Stimulated activated CD8-positive, alpha-beta memory T cell treated with anti-CD3 and anti-CD28 coated beads, Interleukin-15, amount 100 ng/mL, for 4 hours (primary cell): ENCODE measurements at places on chromosomes 3 and 15.

DNA sequence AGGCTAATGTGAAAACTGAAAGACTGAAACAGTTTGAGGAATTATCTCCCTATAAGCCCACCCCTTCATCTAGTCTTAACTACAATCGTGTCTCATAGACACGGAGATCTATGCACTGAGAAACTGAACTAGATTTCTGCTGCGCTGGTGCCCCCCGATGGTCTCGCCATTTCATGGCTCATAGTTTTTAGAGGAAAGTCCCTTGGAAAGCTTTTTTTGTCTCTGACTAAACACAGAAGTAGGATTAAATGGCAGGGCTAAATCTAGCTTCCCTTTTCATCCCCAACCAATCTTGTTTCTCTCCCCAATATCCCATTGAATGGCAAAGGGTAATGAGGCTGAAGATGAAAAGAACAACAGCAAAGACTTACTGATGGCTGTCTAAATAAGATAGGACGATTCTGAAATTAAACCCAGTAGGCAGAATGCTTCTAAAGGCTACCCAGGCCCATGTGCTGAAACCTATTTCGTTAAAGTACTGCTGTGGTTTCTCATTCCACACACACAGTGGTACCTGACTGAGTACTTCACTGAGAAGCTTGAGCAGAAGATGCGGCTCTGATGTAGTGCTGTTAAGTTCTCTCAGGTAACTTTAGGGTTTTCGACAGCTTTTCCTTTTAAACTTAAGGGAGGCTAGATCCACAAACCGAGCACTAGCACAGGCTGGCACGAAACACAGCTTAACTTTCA lies 142.7 kb downstream of the GADL1 start:
- DNase-seq: peak; percentile 42

GRCh38 chr3:175805825-175806224 lies 946.7 kb downstream of the NAALADL2 start:
- DNase-seq: no peak

DNA sequence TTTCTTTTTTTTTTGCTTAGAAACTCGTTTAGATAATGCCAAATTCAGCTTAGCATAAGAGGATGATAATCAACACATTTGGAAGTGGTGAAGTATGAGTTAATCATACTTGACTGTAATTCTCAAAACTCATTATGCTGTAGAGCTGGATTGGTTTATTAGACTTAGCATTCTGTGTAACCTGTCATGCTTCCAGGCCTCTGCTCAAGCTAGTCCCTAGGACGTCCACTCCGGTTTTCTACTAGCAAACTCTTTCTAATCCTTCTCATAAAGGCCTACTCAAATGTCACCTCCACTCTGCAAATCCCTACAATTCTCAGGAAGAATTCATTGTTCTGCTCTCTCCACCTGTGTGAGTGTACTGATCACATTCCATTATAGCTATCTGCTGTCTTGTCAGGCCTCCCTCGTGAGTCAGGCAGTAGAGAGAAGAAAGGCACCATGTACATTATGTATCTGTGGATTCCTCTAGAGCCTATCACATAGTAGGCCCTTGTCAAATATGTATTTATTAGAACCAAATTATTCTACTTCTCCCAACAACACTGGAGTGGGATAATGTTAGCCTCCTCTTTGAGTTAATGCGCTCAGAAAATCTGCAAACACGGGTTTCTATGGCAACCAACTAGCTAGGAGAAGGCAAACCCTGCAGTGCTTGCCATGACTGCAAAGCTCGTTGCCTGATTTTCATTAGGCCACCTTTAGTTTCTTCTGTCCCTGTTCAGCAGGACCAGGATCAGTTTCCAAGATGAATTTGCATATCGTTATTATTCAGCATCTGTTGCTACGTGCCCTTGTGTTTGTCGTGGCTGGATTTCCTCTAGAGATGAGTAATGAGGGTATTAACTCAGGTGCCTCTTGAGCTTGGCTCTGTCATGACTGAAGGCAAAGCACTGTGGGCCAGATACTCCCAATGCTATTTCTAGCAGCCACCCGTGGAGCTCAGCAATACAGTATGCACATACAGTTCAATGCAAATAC lies 30.7 kb downstream of the ATP13A5 start:
- DNase-seq: no peak

DNA sequence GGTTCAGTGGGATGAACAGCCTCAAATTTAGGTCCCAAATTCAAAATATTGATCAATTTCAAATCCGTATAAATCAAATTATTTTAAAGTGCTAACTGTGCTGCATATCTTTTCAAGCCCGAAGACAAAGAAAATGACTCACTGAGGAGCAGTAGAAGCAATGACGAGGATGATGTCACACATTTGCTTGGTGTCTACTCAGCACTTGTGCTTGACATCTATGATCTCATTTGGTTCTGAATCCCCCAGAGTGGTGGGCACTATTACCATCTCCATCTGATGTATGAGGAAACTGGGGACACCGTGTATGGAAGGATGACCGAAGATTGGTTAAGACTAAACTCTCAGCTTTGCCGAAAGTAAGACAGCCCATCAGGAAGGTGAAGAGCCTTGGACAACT lies 136.5 kb upstream of the CHRNA7 start:
- no peak for DNase-seq

- DNase-seq: no peak
These were observed 27.9 kb downstream of the EIF1B start for GRCh38 chr3:40337136-40338108.

DNA sequence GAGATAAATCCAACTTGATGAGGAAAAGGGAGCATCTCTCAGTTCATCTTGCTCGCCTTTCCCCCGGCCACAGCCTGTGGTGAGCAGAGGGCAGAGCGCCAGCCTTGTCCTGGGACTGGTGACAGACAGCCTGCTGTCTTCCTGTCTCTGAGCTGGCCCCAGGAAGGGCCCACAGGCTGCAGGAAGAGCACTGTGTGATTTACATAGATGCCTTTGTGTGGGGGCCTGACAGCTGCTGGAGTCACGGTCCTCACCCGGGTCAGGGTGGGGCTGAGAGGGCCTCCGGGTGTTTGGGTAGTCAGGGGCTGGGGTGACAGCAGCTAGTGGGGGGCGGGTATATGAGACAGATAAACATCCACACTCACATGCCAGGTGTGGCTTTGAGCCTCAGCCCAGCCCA lies 29.3 kb downstream of the PLA2G4D start:
- DNase-seq: no peak

DNA sequence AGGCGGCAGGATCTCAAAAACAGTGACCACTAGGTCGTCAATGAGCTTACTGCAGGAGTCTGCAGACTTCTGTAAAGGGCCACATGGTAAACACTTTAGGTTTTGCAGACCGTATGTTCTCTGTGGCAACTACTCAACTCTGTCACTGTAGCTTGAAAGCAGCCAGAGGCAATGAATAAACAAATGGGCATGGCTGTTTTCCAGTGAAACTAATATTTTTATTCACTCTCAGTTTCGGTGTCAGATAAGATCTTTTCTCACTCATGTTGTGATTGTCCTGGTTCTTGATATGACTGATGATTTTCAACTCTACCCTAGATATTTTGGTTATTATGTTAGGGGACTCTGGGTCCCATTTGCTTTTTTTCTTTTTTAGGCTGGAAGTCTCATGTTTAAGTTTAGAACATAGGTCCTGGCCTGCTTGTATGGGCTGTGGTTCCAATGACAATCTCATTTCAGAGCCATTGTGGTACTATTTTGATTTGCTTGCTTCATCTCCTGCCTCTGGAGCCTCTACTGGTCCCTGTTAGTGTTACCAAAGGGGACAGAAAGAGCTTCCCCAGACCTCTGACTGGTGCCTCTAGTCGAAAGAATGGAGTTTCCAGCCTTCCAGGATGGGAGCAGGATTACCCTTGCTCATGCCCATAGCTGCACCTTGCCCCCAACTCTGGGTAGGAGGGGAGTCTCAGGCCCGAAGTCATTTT lies 222.0 kb downstream of the STT3B start:
- no peak for DNase-seq

GRCh38 chr3:8472549-8472948 lies 29.1 kb upstream of the LMCD1 start:
- no peak for DNase-seq

- no peak for DNase-seq
These were observed 18.8 kb downstream of the BCL2L10 start for GRCh38 chr15:52093539-52094510.

- no peak for DNase-seq
These were observed 1.2 kb downstream of the CCDC9B start for GRCh38 chr15:40339621-40339945.

DNA sequence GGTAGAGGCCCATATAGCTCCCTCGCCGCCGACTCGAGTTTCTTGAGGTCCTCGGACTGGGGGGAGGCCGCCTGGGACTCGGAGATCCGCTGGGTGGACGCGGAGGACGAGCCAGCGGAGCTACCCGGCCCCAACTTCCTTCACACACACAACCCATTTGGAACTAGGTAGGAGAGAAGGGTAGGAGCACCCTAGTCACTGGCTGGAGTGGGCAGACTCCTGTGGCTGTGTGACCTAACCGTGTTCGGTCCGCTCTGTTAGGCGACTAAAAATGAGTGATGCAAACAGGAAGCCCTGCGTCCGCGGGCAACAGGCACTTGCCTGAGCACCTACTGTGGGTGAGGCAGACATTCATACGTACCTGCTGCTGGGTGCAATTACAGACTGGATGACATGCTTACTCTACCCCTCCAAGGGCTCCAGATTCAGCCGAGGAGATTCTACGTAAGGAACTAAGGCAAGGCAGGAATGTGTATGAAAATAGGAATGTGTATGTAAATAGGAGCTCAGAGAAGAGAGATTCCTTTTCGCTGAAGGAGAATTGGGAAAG lies 4.6 kb upstream of the SIN3A start:
- DNase-seq: no peak

DNA sequence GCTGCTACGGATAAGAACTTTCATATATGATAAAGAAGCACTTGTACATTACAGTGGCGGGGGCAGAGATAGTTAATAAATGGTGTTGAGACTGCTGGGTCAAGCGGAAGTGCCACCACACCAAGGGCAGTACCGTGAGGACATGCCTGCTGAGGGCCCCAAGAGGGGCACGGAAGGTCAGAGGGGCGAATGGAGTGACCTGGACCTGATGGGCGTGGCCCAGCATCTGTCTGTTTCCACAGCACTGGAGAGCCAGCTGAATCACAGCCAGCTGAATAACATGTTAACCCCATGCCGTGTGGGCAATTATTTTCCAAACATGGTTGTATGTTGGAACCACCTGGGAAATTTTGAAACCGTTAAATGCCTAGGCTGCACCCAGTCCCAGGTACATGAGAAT lies 37.2 kb downstream of the ANKDD1A start:
- DNase-seq: no peak

- DNase-seq: no peak
These were observed 246.3 kb upstream of the UMPS start for GRCh38 chr3:124483915-124484470.
